Spleen (tissue), 13 donors: ENCODE measurements at places on chromosomes 2 and 18. TPM values are rescaled to one million over a fixed set of nuclear protein-coding genes. Genes with fewer than 3 reads are reported as not detected.
A peak's percentile ranks its signal among the peaks of the same experiment; 100 is the strongest.

- H3K36me3 ChIP-seq, result no peaks in the 10 kb centered on the region
- H3K27me3 ChIP-seq, result no peaks in the 10 kb centered on the region
- DNase-seq, result no peak
- no peak overlapping the region for H3K4me3 ChIP-seq
- H3K27ac ChIP-seq, result no peak overlapping the region
Observed at GRCh38 chr2:202148515-202149154, 75.6 kb downstream of the KIAA2012 start.

GRCh38 chr2:128364441-128364911, 45.8 kb upstream of the HS6ST1 start:
- H3K4me1 ChIP-seq, result no peaks in the 10 kb centered on the region
- H3K27me3 ChIP-seq, result no peaks in the 10 kb centered on the region
- no peak overlapping the region for H3K27ac ChIP-seq

DNA sequence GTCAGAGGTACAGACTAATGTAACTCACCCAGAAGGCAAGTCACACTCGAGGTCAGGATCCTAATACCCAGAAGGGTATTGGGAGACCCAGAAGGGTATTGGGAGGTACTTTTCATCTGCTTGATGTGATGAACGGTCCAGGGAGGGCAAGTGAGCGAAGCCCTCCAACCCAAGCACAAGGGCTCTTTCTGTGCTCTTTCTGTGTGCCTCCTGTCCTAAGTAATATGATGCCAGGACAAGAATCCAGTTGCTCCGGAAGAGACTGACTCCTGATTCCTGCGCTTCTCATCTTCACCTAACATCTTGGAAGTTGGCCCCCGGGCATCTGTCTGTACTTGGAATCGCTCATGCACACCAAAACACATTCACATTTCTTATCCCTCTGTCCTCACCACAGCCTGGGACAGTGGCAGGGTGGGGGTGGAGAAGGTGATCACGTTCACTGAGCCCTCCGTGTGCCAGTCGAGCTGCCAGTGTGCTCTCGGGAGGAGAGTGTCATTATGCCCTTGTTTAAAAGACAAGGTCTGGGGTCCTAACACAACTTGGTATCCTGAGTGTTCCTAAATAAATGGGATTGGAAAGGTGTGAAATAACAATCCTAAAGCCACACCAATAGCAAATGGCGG, 17.1 kb downstream of the GYPC start:
- no peak overlapping the region for H3K4me3 ChIP-seq
- no peaks in the 10 kb centered on the region for H3K27me3 ChIP-seq
- DNase-seq, result no peak
- no peaks in the 10 kb centered on the region for H3K4me1 ChIP-seq

Gene EPHA4
- 2.9 TPM for polyA plus RNA-seq

Gene UPP2
- polyA plus RNA-seq, result 0.02 TPM

Gene RETSAT
- 6.3 TPM for polyA plus RNA-seq

GRCh38 chr2:233210843-233211547, 40.5 kb upstream of the ATG16L1 start:
- H3K4me3 ChIP-seq, result peak overlapping the region; percentile 29
- DNase-seq, result peak; percentile 78
- H3K4me1 ChIP-seq, result peaks cover 41% of the 10 kb centered on the region
- no peaks in the 10 kb centered on the region for H3K27me3 ChIP-seq
- H3K27ac ChIP-seq, result peak overlapping the region; percentile 75

DNA sequence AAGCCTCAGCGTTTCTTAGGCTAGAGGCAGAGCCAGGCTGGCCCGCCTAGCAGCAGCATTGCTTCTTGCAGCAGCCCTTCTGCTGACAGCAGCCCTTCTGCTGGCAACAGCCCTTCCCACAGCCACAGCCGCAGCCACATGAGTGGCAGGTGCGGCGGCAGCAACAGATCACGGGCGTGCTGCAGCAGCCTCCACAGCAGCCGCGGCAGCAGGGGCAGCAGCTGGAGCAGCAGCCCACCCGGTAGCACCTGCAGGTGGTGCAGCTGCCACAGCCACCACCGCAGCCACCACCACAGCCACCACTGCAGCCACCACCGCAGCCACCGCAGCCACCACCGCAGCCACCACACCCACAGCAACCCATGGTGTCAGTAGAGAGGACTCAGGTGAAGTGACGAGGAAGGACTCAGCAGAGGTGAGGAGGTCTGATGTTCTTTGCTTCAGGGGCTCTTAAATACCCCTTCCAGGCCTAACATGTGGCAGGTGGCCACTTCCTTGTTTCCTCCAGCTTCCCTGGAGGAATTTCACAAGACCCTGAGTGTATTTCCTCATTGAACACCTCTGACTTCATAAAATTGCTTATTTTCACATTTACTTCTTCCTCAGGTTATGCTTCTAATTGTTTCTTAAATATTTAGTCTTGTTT, at the start of gene SCYGR6:
TSS of gene SCYGR6 (minus strand) at position 364 of the 646 bp plus-strand sequence. CDS start at position 364, 0 bp downstream.
- no peak within 1 kb of the TSS for H3K4me3 ChIP-seq
- H3K36me3 ChIP-seq, result no peaks in the 10 kb centered on the region
- no peak for DNase-seq
- H3K4me1 ChIP-seq, result no peaks in the 10 kb centered on the region

GRCh38 chr18:49663899-49664890, 102.3 kb downstream of the LIPG start:
- no peaks in the 10 kb centered on the region for H3K36me3 ChIP-seq
- no peak overlapping the region for H3K4me3 ChIP-seq
- no peaks in the 10 kb centered on the region for H3K27me3 ChIP-seq
- no peak overlapping the region for H3K27ac ChIP-seq

DNA sequence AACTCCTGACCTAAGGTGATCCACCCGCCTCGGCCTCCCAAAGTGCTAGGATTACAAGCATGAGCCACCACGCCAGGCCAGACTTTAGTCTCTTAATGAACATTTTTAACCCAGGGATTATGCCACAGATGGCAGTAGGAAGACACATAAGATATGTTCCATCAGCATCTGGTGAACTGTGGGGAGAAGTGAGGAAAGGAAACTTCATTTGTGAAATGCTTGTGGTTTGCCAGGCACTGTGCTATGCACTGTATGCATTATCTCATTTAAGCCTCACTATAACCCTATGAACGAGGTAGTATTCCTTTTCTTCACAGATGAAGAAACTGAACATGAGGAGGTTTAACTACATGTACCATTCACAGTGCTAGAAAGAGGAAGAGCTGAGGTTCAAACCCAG, 29.3 kb downstream of the PTRHD1 start:
- H3K4me1 ChIP-seq, result no peaks in the 10 kb centered on the region
- no peak overlapping the region for H3K4me3 ChIP-seq
- no peaks in the 10 kb centered on the region for H3K27me3 ChIP-seq
- DNase-seq, result no peak
- peaks cover 99% of the 10 kb centered on the region for H3K36me3 ChIP-seq

Gene RNF144A
- 12.5 TPM for polyA plus RNA-seq

GRCh38 chr2:54549430-54549829, 93.3 kb downstream of the SPTBN1 start:
- no peaks in the 10 kb centered on the region for H3K27me3 ChIP-seq
- no peaks in the 10 kb centered on the region for H3K36me3 ChIP-seq
- H3K27ac ChIP-seq, result no peak overlapping the region
- H3K4me3 ChIP-seq, result no peak overlapping the region
- H3K4me1 ChIP-seq, result peaks cover 33% of the 10 kb centered on the region
- DNase-seq, result no peak

GRCh38 chr2:21123473-21124393, at the start of gene TDRD15:
TSS of gene TDRD15 (plus strand) at chr2:21123968. CDS start at chr2:21137468, 13,500 bp downstream.
- no peaks in the 10 kb centered on the region for H3K27me3 ChIP-seq
- H3K4me1 ChIP-seq, result no peaks in the 10 kb centered on the region
- DNase-seq, result peak; percentile 69
- H3K4me3 ChIP-seq, result no peak within 1 kb of the TSS

DNA sequence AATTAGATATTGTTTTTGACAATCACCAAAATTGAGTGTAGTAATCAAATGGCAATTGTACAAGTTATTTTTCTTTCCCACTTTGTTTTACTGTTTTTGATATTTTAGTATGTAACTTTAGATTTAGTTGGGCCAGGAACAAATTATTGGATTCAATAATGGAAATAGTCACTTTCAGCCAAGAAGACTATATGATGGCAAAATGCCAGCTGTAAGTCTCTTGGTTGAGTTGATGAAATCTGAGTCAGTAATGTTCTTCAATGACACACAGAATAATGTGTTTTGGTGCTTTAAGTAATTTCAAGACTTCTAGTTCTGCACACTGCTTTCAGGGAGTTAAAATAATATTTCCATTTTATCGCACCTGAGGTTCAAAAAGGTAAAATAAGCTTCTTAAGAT, 2022.0 kb upstream of the CELF4 start:
- no peaks in the 10 kb centered on the region for H3K4me1 ChIP-seq
- H3K4me3 ChIP-seq, result no peak overlapping the region
- no peak for DNase-seq
- no peaks in the 10 kb centered on the region for H3K27me3 ChIP-seq

DNA sequence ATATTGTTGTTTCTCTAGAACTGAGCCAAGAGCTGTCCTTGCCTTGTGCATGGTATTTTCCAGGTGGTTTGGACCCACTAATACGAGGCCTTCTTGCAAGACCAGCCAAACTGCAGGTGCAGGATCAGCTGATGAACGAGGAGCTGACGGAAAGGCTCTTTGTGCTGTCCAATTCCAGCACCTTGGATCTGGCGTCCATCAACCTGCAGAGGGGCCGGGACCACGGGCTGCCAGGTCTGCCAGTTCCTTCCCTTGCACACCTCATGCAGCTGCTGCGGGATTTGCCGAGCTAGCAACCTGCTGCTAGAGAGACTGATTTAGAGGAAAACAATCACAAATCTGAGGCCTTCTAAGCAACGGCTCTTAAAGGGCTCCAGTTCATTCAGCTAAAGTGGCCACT, 74.5 kb downstream of the TPO start:
- no peaks in the 10 kb centered on the region for H3K36me3 ChIP-seq
- H3K4me1 ChIP-seq, result no peaks in the 10 kb centered on the region
- H3K27ac ChIP-seq, result peak overlapping the region; percentile 75
- H3K4me3 ChIP-seq, result no peak overlapping the region
- DNase-seq, result peak; percentile 73
- no peaks in the 10 kb centered on the region for H3K27me3 ChIP-seq

DNA sequence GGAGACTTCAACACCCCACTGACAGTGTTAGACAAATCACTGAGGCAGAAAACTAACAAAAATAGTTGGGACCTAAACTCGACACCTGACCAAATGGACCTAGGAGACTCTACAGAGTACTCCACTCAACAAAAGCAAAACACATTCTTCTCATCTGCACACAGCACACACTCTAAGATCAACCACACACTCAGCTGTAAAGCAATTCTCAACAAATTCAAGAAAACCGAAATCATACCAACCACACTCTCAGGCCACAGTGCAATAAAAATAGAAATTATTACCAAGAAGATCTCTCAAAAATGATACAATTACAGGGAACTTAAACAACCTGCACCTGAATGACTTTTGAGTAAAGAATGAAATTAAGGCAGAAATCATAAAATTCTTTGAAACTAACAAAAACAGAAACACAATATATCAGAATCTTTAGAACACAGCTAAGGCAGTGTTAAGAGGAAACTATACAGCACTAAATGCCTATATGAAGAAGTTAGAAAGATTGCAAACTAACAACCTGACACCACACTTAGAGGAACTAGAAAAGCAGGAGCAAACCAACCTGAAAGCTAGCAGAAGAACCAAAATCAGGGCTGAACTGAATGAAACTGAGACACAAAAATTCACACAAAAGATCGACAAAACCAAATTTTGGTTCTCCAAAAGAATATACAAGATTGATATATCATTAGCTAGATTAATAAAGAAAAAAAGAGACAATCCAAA, 46.3 kb downstream of the RTTN start:
- H3K27ac ChIP-seq, result no peak overlapping the region
- no peak overlapping the region for H3K4me3 ChIP-seq
- DNase-seq, result no peak

GRCh38 chr18:62660691-62661090, 54.6 kb upstream of the PHLPP1 start:
- DNase-seq, result no peak
- no peaks in the 10 kb centered on the region for H3K27me3 ChIP-seq
- no peaks in the 10 kb centered on the region for H3K4me1 ChIP-seq

Gene FBXO15
- 3.5 TPM for polyA plus RNA-seq

Gene GKN2
- polyA plus RNA-seq, result 0.26 TPM

DNA sequence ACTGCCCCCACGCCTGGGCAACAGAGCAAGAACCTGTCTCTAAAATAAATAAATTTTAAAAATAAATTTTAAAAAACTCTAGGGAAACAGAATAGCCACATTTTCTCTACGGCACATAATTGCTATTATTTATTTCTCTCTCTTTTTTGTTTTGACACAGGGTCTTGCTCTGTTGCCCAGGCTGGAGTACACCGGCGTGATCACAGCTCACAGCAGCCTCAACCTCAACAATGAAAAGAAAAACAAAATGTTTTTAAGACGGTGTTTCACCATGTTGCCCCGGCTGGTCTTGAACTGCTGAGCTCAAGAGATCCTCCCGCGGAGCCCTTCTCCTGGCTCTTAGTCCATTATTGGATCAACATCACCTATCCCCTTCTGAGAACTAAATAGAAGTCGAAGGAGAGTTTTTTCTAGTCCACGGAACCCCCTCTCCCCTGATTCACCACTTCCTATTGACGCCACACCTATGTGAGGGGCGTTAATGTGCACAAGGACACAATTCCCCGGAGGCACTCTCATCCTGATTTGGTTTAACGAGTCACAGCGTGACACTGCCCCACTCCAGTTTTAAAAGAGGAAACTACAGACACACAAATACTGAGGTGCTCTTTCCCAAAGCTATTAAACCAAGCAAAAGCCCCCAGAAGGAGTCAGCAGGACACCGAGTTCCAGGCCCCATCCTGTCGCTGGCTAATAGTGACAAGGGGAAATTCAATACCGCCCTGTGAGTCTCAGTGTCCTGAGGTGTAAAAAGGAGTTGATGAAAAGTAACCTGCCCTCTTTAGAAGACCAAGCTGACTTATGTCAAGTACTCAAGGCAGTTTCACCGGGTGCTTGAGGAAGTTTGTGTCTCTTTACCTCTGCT, 1.1 kb downstream of the NPC1 start:
- no peaks in the 10 kb centered on the region for H3K27me3 ChIP-seq
- no peak for DNase-seq
- peaks cover 23% of the 10 kb centered on the region for H3K4me1 ChIP-seq

Gene LGALSL
- polyA plus RNA-seq, result 2.4 TPM

GRCh38 chr2:68432696-68433658, 34.1 kb downstream of the FBXO48 start:
- H3K36me3 ChIP-seq, result no peaks in the 10 kb centered on the region
- H3K27ac ChIP-seq, result no peak overlapping the region
- peaks cover 12% of the 10 kb centered on the region for H3K4me1 ChIP-seq
- H3K27me3 ChIP-seq, result no peaks in the 10 kb centered on the region
- DNase-seq, result peak; percentile 76

- no peak for DNase-seq
- peak overlapping the region; percentile 77 for H3K4me3 ChIP-seq
Observed at GRCh38 chr2:86441392-86441881, 266 bp downstream of the KDM3A start.
